ENCODE measurements at places on chromosomes 16 and 17.

- DNase-seq, result no peak
Observed at GRCh38 chr17:1611715-1612114, 16.9 kb downstream of the SLC43A2 start.

- DNase-seq, result no peak
Observed at GRCh38 chr17:38353086-38353604, 1.5 kb downstream of the SOCS7 start.

- no peak for DNase-seq
Observed at GRCh38 chr17:50205111-50205962, 3.9 kb upstream of the COL1A1 start.

GRCh38 chr16:89192956-89193575, 7.3 kb downstream of the SLC22A31 start:
- peak; percentile 85 for DNase-seq

DNA sequence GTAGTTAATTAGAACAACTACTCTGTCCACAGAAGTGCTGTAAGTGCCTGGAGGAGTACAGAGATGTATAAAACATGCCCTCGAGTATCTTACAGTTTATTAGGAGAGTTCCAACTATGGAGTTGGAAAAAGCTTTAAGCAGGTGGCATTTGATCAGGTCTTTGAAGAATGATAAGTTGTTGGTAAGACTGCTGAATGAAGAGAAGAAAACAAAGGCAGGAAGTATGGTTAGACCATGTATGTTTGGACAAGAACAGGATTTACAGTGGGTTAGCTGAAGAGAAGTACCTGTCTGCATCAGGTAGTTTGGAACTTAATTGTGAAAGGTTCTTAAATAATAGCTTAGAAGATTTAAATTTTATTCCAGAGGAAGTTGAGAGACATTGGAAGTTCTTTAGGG, 29.4 kb downstream of the ATP6V0A1 start:
- DNase-seq, result no peak

DNA sequence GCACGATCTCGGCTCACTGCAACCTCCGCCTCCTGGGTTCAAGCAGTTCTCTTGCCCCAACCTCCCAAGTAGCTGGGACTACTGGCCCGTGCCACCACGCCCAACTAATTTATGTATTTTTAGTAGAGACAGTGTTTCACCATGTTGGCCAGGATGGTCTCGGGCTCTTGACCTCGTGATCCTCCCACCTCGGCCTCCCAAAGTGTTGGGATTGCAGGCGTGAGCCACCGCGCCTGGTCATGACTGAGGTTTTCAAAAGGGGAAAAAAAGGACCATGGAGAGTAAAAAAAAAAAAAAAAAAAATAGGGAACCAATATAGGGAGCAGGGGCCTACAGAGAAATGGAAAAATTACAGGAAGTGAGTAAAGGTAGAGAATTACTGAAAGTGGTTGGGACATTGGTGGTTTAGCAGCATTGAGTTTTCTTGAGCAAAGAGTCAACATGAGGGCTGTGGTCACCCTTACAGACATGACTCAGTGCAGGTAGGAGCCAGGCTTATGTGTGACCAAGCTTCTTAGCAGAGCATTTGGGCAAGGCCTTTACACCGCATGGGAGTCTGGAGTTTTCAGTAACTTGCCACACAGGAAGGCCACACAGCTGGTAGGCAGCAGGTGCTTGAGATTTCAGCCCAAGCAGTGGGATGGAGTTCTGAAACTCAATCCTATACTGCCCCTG, 447.3 kb downstream of the HS3ST3B1 start:
- DNase-seq, result peak; percentile 42

GRCh38 chr17:40422990-40423633, 5.4 kb upstream of the TOP2A start:
- no peak for DNase-seq

All from activated CD8-positive, alpha-beta T cell treated with anti-CD3 and anti-CD28 coated beads for 36 hours (primary cell).